ENCODE measurements at places on chromosomes 1 and 21.
A peak's percentile ranks its signal among the peaks of the same experiment; 100 is the strongest.

DNA sequence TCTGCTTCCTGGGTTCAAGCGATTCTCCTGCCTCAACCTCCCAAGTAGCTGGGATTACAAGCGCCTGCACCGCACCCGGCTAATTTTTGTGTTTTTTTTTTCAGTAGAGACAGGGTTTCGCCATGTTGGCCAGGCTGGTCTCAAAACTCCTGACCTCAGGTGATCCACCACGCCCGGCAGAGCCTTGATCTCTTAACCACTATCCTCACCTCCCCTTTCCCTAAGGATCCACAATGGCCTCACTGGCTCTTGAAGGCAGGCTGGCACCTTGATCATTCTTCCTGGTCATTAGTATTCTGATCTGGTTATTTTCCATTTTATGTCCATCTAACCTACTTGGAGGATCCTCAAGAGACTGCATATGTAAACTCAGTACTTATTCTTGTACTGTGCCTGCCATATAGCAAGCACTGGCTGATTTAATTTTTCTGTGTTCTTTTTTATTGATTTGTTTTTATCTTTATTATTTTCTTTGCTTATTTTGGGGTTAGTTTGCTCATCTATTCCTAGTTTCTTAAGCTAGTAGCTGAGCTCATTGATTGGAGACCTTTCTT, 6.3 kb downstream of the RCC1 start:
- H3K27ac ChIP-seq = no peak overlapping the region
- peaks cover 5% of the 10 kb centered on the region for H3K36me3 ChIP-seq
- H3K4me3 ChIP-seq = no peak overlapping the region
- no peak for DNase-seq
- no peaks in the 10 kb centered on the region for H3K27me3 ChIP-seq

DNA sequence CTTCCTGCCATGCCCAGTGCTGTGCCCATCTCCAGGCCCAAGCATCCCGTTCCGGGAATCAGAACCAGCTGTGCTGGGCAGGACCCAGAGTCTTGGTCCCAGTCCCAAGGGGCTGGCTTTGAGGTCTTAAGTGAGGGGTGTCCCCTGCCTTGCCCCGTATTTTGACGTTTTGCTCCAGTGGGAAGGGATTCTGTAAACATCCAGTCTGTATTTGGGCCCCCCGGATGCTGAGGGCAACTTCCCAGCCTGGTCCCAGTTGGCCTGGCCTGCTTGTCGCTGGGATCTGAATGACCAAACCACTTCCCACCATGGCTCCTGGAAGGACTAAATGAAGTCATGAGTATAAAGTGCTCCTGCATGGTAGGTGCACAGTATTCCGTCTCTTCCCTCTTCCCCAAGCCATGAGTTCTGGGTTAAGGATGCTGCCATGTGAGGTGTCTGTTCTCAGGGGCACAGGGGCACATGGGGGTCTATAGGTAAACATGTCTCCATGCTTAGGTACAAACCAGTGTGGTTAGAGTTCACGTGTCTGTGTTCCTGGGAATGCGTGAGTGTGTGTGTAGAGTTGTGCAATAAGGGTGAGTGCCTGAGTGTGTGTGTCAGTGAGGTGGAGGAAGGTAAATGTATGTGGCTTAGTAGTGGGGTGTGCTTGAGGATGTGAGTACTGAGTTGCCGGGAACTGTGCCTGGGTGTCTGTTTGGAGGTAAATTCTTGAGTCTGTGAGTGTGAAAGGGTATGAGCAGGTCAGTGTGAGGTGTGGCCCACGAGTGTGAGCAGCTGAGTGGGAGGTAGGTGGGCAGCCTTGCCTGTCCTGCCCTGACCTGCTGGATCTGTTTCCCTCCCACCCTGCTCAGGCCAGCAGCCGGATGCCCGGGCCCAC, 1.5 kb downstream of the B4GALT2 start:
- DNase-seq = no peak
- H3K27ac ChIP-seq = peak overlapping the region; percentile 68
- peaks cover 48% of the 10 kb centered on the region for H3K4me1 ChIP-seq
- H3K4me3 ChIP-seq = no peak overlapping the region

GRCh38 chr21:37208056-37208721, 58.9 kb downstream of the VPS26C start:
- peak overlapping the region; percentile 27 for H3K4me3 ChIP-seq
- no peaks in the 10 kb centered on the region for H3K27me3 ChIP-seq
- no peaks in the 10 kb centered on the region for H3K36me3 ChIP-seq
- peak; percentile 79 for DNase-seq
- peak overlapping the region; percentile 93 for H3K27ac ChIP-seq

DNA sequence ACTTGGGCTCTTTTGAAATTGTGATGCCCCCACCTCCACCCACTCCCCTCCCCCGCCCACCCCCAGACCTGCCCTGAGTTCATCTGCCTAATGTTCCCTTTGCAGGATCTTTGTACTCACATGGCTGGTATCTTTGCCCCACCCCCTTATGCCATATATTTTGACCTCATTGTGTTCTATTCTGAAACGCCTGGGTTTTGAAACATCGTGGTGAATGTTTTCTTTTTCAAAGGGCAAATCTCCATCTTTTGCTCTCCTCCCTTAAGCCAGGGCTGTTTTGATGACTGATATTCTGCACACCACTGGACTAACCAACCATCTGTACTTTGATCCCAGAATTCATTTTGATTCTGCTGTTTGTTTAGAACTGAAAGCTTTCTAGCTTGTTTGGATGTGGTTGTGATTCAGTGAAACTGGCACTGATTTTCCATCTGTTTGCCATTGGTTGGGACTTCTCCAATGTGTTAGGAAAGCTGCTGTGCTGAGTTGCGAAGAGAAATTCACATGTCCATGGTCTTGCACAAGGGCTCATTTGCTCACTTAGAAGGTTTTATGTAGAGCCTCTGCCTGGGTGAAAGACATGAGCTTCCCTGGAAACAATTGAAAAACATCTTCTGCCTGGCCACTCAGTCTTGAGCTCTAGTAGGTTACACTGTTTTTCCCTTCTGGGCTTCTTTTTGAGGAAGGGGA, 16.5 kb downstream of the SMAP2 start:
- DNase-seq = no peak
- no peak overlapping the region for H3K4me3 ChIP-seq
- H3K36me3 ChIP-seq = no peaks in the 10 kb centered on the region
- H3K27me3 ChIP-seq = no peaks in the 10 kb centered on the region

- H3K4me3 ChIP-seq = no peak overlapping the region
- peaks cover 3% of the 10 kb centered on the region for H3K4me1 ChIP-seq
- peaks cover 42% of the 10 kb centered on the region for H3K27me3 ChIP-seq
- no peak for DNase-seq
- no peak overlapping the region for H3K27ac ChIP-seq
These were observed 7.1 kb downstream of the PADI1 start for GRCh38 chr1:17212009-17212408.

- no peak for DNase-seq
- no peak overlapping the region for H3K27ac ChIP-seq
- no peaks in the 10 kb centered on the region for H3K4me1 ChIP-seq
- H3K27me3 ChIP-seq = no peaks in the 10 kb centered on the region
These were observed 29.4 kb downstream of the CLDN14 start for GRCh38 chr21:36450511-36450910.

DNA sequence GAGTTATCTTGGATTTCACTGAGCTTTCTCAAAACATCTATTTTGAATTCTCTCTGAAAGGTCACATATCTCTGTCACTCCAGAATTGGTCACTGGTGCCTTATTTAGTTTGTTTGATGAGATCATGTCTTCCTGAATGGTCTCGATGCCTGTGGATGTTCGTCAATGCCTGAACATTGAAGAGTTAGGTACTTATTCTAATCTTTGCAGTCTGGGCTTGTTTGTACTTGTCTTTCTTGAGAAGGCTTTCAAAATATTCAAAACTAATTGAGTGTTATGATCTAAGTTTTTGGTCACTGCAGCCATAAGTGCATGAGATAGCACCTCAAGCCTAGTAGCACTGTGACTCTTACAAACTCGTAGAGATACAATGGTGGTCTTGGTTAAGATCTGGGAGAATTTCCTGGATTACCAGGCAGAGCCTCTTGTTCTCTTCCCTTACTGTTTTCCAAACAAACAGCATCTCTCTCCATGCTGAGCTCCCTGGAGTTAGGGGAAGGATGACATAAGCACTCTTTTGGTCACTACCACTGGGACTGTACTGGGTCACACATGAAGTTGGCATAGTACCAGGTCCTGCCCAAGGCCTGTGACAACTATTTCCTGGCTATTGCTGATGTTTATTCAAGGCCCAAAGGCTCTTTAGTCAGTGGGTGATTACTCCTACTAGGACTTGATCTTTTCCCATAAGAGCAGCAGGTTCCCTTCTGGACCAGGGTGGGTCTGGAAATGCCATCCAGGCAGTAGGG, 25.6 kb downstream of the SLC22A15 start:
- DNase-seq = no peak
- H3K36me3 ChIP-seq = no peaks in the 10 kb centered on the region
- no peaks in the 10 kb centered on the region for H3K27me3 ChIP-seq
- no peak overlapping the region for H3K4me3 ChIP-seq

GRCh38 chr1:231107600-231108326, 54.1 kb upstream of the TRIM67 start:
- H3K4me3 ChIP-seq = no peak overlapping the region
- H3K27me3 ChIP-seq = peaks cover 5% of the 10 kb centered on the region
- no peak for DNase-seq
- peaks cover 11% of the 10 kb centered on the region for H3K4me1 ChIP-seq
- no peak overlapping the region for H3K27ac ChIP-seq
- no peaks in the 10 kb centered on the region for H3K36me3 ChIP-seq

DNA sequence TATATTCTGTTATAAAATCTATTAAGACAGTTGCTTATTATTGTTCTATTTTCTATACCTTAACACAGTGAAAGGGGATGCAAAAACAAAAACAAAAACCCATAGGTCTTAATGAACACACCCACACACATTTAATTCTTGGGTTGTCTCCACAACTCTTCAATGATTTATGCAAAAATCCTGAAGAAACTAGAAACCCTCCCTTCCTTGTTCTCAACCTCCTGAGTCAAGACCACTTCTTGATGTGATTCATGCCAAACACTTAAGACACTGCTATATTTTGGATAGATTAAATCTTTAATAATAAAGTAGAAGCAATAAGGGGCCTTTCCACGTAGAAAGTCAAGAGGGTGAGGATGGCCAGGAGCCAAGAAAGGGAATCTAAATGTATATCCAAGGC, 23.4 kb downstream of the SCAF4 start:
- H3K36me3 ChIP-seq = no peaks in the 10 kb centered on the region
- peaks cover 24% of the 10 kb centered on the region for H3K4me1 ChIP-seq
- DNase-seq = no peak
- no peaks in the 10 kb centered on the region for H3K27me3 ChIP-seq
- H3K4me3 ChIP-seq = no peak overlapping the region

DNA sequence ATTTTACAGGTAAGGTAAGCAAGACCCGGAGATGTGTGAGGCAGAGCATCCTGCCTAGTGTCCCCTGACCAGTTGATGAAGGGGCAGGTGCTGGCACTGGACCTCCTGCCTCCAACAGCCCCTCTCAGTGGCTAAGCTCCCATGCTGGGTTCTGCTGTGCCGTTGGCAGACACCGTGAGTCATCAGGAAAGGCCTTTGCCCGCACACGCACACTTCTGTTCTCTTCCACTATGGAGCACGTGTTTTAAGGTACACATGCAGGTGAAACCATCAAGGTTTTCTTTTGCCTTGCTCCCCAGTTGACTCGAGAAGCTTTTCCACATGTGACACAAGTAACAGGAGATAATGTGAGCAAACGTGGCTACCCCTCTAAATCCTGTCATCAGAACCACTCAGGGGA, 207.9 kb downstream of the RRAGC start:
- no peak for DNase-seq
- peaks cover 5% of the 10 kb centered on the region for H3K27me3 ChIP-seq
- H3K27ac ChIP-seq = no peak overlapping the region
- no peaks in the 10 kb centered on the region for H3K4me1 ChIP-seq
- H3K36me3 ChIP-seq = no peaks in the 10 kb centered on the region

- peak overlapping the region; percentile 93 for H3K27ac ChIP-seq
- DNase-seq = no peak
- peak overlapping the region; percentile 86 for H3K4me3 ChIP-seq
- H3K36me3 ChIP-seq = no peaks in the 10 kb centered on the region
- no peaks in the 10 kb centered on the region for H3K27me3 ChIP-seq
These were observed 1.1 kb upstream of the PSMG1 start for GRCh38 chr21:39184050-39184980.

GRCh38 chr21:18089786-18090185, 154.8 kb upstream of the CHODL start:
- no peaks in the 10 kb centered on the region for H3K27me3 ChIP-seq
- no peak overlapping the region for H3K27ac ChIP-seq
- H3K36me3 ChIP-seq = no peaks in the 10 kb centered on the region

DNA sequence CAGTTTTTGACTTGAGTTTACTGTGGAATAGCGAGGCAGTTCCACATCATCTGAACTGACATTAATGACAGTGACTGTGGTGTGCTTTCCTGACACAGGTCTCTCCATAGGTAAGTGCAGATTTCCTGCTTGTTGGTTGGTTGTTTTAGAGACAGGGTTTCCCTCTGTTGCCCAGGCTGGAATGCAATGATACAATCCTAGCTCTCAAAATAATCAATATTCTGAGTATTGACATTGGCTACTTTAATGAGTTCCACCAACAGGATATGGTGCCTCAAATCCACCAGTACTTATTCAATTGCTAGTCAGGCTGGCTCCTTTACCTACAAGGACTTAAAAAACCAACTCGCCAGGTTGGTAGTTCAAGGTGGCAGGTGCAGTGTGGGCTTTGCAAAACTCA, 63.8 kb downstream of the CLSTN1 start:
- H3K27ac ChIP-seq = peak overlapping the region; percentile 41
- no peak for DNase-seq
- peaks cover 19% of the 10 kb centered on the region for H3K4me1 ChIP-seq
- no peaks in the 10 kb centered on the region for H3K36me3 ChIP-seq
- H3K27me3 ChIP-seq = no peaks in the 10 kb centered on the region

DNA sequence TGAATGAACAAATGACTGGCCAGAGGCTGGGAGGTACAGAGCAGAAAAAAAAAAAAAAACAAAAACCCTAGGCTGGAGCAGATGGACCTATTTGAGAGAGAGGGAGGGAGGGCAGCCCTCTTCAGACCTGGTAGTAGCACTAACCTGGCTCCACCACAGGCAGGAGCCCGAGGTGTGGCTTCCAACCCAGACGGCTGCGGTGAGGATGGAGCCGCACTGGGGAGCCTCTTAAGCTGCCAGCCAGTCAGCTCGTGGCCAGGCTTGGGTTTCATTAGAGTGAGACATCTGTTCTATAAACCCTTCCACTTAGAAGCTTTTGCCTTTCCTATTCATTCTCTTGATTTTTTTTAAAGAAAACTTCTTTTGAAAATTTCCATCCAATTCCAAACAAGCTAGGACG, 16.8 kb downstream of the LGR6 start:
- no peak overlapping the region for H3K27ac ChIP-seq
- peaks cover 8% of the 10 kb centered on the region for H3K4me1 ChIP-seq
- peaks cover 47% of the 10 kb centered on the region for H3K27me3 ChIP-seq
- no peaks in the 10 kb centered on the region for H3K36me3 ChIP-seq
- no peak overlapping the region for H3K4me3 ChIP-seq
- no peak for DNase-seq
